Naive thymus-derived CD8-positive, alpha-beta T cell (primary cell): ENCODE measurements at places on chromosomes 5 and 9. TPM values are rescaled to one million over a fixed set of nuclear protein-coding genes. Genes with fewer than 3 reads are reported as not detected.

DNA sequence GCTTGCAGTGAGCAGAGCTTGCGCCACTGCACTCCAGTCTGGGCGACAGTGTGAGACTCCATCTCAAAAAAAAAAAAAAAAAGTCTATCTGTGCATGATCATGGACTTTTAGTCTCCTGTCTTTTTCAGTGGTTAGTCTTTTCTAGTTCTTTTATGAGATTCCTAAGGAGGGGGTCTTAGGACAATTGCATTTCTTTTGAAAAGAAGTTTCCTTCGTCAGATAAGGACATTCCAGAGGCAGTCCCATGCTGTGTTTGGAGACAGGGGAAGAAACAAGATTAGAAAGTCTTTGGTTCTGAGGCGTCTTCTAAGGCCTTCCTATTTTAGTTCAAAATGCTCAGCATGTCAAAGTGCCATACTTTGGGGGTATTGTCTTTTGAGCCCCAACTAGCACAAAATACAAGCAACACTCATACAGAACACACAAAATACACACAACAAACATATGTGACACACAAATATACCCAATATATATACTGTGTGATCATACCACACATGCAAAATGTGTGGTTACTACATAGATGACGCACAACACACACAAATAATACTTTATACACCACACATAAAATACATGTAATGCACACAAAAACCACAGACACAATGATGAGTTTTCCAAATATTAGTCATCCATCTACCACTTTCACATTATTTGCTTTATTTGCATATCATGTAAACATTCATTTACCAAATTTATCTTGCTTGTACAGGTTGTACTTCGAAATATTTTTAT lies 394.5 kb downstream of the SPATA31D1 start:
- no peak for DNase-seq

FAM153A gene
- 116 TPM for total RNA-seq

GRCh38 chr9:109974918-109975276 lies 194.9 kb downstream of the PALM2AKAP2 start:
- DNase-seq, result no peak

IL4 gene
- not detected for total RNA-seq

DNA sequence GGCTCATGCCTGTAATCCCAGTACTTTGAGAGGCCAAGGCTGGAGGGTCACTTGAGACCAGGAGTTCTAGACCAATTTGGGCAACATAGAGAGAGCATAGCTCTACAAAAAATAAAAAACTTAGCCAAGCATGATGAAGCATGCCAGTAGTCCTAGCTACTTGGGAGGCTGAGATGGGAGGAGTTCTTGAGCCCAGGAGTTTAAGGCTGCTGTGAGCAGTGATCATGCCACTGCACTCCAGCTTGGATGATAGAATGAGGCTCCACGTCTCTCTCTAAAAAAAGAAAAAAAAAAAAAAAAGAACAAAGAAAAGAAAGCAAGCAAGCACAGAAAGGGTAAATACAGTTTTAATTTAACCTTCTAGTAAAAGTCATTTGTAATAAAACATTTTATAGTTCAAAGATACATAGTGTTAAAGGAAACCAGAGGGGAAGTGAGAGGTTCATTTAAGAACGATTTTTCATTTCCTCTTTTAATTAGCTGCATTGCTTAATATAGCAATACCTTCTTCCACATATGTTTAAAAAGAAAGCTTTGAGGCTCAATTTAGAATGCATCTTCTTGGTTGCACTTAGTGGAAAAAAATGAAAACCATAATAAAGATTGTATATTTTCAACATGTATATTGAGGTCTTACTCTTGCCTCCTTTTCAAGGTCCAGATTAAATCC lies 14.9 kb downstream of the GAPT start:
- DNase-seq, result no peak
